ENCODE measurements at places on chromosomes 7 and 10. TPM values are rescaled to one million over a fixed set of nuclear protein-coding genes. Genes with fewer than 3 reads are reported as not detected.
A peak's percentile ranks its signal among the peaks of the same experiment; 100 is the strongest.

DNA sequence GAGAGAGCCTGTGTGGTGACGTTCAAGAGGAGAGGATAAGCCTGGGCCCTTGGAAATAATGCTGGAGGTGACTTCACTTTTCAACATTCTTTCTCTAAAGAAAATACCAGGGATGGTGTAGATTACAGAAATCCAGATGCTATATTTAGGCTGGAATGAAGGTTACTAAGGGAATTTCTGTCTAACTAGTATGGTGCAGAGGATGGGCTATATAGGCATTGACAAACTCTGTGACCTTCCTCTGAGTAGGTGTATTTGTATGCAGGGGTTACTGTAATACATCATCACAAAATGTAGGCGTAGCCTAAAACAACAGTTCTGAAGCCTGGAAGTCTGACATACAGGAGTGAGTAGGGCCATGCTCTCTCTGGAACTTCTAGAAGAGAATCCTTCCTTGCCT is 155.3 kb upstream of the INHBA start:
- peak; percentile 54 for DNase-seq
- H3K4me3 ChIP-seq, result no peak overlapping the region
- H3K27ac ChIP-seq, result peak overlapping the region; percentile 22
- peaks cover 22% of the 10 kb centered on the region for H3K4me1 ChIP-seq

DNA sequence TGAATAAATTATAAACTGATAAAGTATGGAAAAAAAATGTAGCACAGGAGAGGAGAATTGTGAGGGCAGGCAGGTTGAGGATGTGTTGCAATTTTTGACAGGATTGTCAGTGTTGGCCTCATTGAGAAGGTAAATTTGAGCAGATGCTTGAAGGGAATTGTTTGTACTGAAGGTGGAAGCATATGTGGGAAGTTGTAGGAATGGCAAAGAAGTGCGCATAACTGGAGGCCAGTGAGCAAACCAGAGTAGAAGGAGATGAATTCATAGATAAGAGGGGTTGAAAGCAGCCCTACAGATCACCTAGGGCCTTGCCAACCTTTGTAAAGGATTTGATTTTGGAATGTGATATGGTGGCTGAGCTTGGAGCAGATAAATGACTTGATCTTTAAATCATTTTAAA is 6.4 kb downstream of the DNAJB9 start:
- no peaks in the 10 kb centered on the region for H3K27me3 ChIP-seq
- no peak for DNase-seq
- H3K4me3 ChIP-seq, result no peak overlapping the region
- no peak overlapping the region for H3K27ac ChIP-seq

GRCh38 chr7:28405662-28406061 is 6.7 kb upstream of the CREB5 start:
- peak; percentile 99 for DNase-seq
- no peaks in the 10 kb centered on the region for H3K36me3 ChIP-seq
- peak overlapping the region; percentile 78 for H3K27ac ChIP-seq
- H3K4me1 ChIP-seq, result peaks cover 28% of the 10 kb centered on the region
- no peaks in the 10 kb centered on the region for H3K27me3 ChIP-seq
- no peak overlapping the region for H3K4me3 ChIP-seq

DNA sequence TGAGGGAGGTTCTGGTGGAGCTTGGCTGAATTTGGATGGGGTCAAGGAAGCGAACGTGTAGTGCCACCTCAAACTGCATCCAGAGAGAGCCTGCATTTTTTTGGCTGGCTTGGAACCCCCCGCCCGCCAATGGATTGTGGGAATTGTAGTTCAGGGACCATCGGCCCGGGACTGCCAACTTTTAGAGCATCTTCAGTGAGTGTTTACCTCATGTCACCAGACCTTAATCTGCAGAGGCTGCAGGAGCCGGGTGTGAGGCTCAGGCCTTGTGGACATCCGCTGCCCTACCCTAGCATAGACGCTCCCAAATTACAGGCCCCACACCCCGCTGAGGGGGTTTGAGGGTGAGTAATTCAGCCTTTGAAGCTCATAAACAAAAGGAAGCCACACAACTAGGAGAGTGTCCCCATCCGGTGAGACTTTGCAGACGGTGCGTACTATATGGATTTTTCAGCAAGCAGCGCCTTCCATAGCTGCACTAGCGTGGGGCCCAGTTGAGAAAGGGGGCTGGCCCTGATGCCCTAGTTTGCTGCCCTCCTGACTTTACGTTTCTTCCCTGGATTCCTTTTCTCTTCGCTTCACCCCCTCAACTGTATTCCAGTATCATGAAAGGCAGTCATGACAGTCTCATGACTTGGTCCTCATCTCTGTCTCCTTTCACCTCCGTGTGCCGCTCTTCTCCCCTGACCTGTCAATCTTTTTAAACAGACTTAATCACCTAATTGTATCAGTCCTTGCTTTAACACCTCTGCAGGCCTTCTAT is 717 bp downstream of the CNPY4 start:
- H3K4me3 ChIP-seq, result peak overlapping the region; percentile 88
- peak; percentile 83 for DNase-seq

DNA sequence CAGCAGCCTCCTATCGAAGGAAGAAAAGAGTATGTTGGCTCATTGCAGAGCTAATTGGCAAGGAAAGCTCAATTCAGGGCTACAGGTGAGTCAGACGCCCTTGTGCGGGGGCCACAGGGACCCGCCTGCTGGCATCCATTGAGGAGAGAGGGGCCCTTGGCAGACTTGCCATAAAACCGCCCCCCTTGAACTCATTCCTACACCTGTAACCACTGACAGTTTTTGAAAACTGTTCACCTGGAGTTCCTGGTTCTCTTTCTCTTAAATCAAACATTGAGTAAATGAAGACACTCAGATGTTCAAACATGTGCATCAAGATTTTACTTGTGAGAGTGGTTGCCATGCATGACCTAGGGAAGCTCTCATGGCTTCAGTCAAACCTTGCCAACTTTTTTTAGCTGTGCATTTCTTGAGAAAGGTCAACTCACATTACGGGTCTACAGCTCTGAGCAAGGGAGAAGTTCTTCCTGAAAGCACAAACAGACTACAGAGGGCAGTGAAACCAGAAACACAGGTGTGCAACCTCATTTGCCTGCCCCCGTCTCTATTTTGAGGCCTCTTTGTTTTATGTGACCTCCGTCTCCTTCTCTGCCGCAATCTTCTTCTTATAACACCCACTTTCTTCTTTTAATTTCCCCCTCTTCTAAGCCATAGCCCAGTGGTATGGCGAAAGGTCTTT is 87.8 kb downstream of the TBXAS1 start:
- no peaks in the 10 kb centered on the region for H3K36me3 ChIP-seq
- H3K4me1 ChIP-seq, result peaks cover 32% of the 10 kb centered on the region
- H3K4me3 ChIP-seq, result no peak overlapping the region
- no peak overlapping the region for H3K27ac ChIP-seq
- H3K27me3 ChIP-seq, result no peaks in the 10 kb centered on the region

- no peak overlapping the region for H3K4me3 ChIP-seq
- H3K36me3 ChIP-seq, result no peaks in the 10 kb centered on the region
- DNase-seq, result no peak
- no peaks in the 10 kb centered on the region for H3K4me1 ChIP-seq
These were observed 171.7 kb downstream of the KIF20B start for GRCh38 chr10:89873055-89873454.

DNA sequence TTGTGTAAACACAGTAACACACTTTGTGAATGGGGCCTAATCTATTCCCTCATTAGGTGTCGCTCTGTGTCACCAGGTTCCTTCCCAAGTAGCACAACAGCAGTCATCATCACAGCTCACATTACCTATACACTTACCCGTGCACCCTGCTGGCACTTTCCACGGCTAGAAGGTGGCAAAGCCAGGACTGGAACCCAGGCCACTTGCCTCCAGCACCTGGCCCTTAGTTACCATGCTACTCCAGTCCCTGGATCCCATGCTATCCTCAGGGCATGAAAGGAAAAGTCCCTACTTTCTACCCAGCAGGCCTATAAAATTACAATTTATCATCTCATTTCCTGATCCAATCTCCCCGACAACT is 18.4 kb downstream of the SMURF1 start:
- peak overlapping the region; percentile 99 for H3K27ac ChIP-seq
- H3K4me3 ChIP-seq, result no peak overlapping the region
- no peaks in the 10 kb centered on the region for H3K36me3 ChIP-seq
- H3K4me1 ChIP-seq, result peaks cover 83% of the 10 kb centered on the region

DNA sequence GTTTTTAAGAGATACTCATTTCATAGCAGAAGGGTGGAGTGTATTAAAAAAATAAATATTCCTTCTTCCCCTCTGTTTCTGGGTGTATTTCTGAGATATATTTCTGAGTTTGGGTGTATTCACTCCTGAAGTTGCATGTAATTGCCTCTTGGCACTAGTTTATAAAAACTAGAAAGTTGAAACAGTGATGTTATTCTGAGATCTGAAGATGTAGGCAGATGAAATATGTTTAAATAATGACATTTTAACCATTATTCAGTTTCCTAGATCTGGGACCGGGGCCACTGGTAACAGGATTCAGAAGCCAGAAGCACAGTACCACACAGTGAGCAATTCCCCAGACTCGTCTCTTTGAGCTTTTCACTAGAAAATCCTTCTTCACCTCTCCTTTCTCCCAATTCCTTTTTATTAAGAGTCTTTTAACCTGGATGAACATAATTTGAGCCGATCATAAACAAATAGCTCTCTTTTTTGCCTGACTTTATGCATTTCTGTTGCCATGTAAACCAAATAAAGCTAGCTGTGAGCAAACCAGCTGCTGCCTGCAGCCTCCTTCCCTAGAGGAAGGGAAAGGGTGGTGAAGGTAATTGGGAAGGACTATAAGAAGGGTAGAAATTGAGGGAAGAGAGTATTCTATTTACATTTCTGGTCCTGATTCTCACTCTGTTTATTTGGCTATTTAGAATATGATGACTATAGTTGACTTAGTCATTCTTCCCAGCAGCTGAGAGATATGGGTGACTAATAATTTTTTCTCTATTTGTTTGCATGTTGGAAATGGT is 101.8 kb upstream of the STRIP2 start:
- peak; percentile 83 for DNase-seq
- peak overlapping the region; percentile 42 for H3K4me3 ChIP-seq
- no peaks in the 10 kb centered on the region for H3K27me3 ChIP-seq
- peak overlapping the region; percentile 90 for H3K27ac ChIP-seq
- H3K4me1 ChIP-seq, result peaks cover 13% of the 10 kb centered on the region
- H3K36me3 ChIP-seq, result no peaks in the 10 kb centered on the region

- DNase-seq, result peak; percentile 79
- no peak overlapping the region for H3K4me3 ChIP-seq
- H3K27ac ChIP-seq, result peak overlapping the region; percentile 52
- peaks cover 8% of the 10 kb centered on the region for H3K4me1 ChIP-seq
These were observed 17.6 kb downstream of the ZDHHC16 start for GRCh38 chr10:97463363-97464132.

DNA sequence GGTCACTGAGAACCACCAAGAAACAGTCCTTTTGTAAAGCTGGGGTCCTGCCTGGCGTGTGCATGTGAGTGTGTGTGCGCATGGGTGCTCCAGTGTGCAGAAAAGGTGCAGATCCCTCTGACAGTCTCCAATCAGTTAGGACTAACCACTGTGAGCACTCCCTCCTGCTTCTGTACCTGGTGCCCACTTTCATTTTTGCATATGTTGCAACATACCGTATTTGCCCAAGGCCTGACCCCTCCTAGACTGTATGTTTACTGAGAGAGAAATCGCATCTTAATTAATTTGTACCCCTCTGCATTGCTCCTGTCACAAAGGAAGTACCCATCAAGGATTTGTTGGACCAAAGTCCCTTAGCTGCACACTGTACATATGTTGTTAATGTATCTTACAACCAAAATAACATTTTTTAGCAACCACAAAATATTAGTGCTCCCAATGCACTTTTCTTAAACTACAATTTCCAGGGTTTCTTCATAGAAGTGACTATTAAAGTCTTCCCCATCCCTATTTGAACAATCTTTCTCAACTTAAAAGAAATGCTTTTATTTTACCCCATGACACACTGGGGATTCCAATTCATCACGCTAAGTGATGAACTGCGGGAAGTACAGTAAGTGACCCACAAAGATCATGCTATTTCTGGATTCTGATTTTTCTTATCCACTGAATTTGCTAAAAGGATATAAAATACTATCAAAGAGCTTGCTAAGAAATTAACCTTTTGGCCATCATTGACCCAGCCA is 16.6 kb downstream of the PAXIP1 start:
- H3K27me3 ChIP-seq, result no peaks in the 10 kb centered on the region
- DNase-seq, result no peak
- 0 out of 2 replicates have a peak, but pooled peaks cover 5% of the 10 kb centered on the region for H3K4me1 ChIP-seq
- no peak overlapping the region for H3K27ac ChIP-seq

GRCh38 chr7:76149847-76150691 is 51.6 kb upstream of the SRRM3 start:
- H3K36me3 ChIP-seq, result no peaks in the 10 kb centered on the region
- H3K27me3 ChIP-seq, result no peaks in the 10 kb centered on the region
- H3K4me3 ChIP-seq, result no peak overlapping the region
- H3K27ac ChIP-seq, result no peak overlapping the region

DNA sequence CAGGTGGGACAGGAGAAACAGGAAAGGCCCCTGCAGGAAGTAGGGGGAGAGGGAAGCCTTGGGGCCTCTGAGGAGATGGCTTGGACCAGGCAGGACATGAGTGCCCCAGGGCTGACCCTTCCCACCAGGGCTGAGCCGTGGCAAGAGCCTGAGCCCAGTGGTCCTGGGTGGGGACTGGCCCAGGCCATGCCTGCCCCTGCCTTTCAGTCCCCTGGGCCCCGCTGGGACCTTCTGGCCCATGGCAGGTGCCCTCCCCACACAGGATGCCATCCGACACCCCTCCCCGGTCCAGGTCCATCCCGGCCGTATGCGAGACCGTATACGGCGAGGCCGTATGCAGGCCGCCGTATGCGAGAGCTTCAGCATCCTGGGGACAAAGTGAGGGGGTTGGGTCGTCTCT is 2.0 kb downstream of the GRIFIN start:
- DNase-seq, result no peak
- H3K36me3 ChIP-seq, result no peaks in the 10 kb centered on the region
- no peaks in the 10 kb centered on the region for H3K27me3 ChIP-seq
- no peak overlapping the region for H3K27ac ChIP-seq

GRCh38 chr7:115707258-115708012 is 323.1 kb downstream of the TFEC start:
- DNase-seq, result peak; percentile 19
- no peaks in the 10 kb centered on the region for H3K36me3 ChIP-seq
- H3K4me3 ChIP-seq, result no peak overlapping the region
- no peaks in the 10 kb centered on the region for H3K27me3 ChIP-seq
- H3K27ac ChIP-seq, result no peak overlapping the region

Gene FAM25G
- total RNA-seq, result not detected

Gene LIPK
- total RNA-seq, result not detected

Gene TUBAL3
- not detected for total RNA-seq

Gene KDM7A
- 6.7 TPM for total RNA-seq

Gene SYT15
- 1.2 TPM for total RNA-seq

Gene ACBD7
- total RNA-seq, result 0.13 TPM

Gene SFTPA1
- total RNA-seq, result not detected

Gene CYP3A4
- not detected for total RNA-seq
